ENCODE measurements at places on chromosomes 3 and 15.
A peak's percentile ranks its signal among the peaks of the same experiment; 100 is the strongest.

DNA sequence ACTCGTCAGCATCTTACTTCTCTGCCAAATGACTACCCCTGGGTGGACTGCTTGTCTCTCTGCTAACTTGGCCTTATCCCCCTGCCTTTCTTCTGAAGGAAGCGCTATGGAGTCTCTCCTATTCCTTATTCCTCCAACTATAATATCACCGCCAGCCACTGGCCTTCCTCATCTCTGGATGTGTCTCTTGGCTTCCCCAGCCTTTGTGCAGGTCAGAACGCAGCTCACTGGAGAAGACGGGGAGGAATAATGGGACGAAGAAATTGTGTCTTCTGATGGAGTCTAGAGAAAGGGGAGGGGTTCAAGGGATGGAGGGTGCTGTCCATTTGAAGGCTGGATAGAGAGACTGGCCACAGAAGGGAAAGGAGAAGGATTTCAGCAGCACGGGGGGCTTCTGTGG, 16.9 kb downstream of the ITGA11 start:
- no peaks in the 10 kb centered on the region for H3K36me3 ChIP-seq
- no peak for DNase-seq
- H3K4me1 ChIP-seq: peaks cover 6% of the 10 kb centered on the region

- no peak overlapping the region for H3K4me3 ChIP-seq
- no peaks in the 10 kb centered on the region for H3K4me1 ChIP-seq
- H3K36me3 ChIP-seq: peaks cover 9% of the 10 kb centered on the region
- H3K27me3 ChIP-seq: no peaks in the 10 kb centered on the region
Measured at GRCh38 chr15:72754096-72754495, 29.5 kb downstream of the ADPGK start.

DNA sequence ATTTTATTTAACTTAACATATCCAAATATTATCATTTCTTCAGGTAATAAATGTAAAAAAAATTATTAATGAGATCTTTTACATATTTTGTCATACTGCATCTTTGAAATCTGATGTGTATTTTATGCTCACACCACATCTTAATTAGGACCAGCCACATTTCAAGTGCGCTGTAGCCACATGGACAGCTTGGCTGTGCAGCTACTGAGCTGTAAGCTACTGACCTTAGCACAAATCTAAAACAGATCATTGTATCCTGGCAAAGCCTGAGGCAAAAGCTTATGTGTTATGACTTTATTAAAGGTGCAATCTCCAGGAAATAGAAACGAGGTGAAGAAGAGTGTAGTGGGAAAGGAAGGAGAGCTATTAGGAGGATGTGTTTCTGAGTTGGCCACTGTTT, 126.7 kb upstream of the UBE2E2 start:
- no peaks in the 10 kb centered on the region for H3K36me3 ChIP-seq
- DNase-seq: no peak
- peaks cover 32% of the 10 kb centered on the region for H3K4me1 ChIP-seq
- H3K27me3 ChIP-seq: no peaks in the 10 kb centered on the region
- H3K27ac ChIP-seq: no peak overlapping the region

DNA sequence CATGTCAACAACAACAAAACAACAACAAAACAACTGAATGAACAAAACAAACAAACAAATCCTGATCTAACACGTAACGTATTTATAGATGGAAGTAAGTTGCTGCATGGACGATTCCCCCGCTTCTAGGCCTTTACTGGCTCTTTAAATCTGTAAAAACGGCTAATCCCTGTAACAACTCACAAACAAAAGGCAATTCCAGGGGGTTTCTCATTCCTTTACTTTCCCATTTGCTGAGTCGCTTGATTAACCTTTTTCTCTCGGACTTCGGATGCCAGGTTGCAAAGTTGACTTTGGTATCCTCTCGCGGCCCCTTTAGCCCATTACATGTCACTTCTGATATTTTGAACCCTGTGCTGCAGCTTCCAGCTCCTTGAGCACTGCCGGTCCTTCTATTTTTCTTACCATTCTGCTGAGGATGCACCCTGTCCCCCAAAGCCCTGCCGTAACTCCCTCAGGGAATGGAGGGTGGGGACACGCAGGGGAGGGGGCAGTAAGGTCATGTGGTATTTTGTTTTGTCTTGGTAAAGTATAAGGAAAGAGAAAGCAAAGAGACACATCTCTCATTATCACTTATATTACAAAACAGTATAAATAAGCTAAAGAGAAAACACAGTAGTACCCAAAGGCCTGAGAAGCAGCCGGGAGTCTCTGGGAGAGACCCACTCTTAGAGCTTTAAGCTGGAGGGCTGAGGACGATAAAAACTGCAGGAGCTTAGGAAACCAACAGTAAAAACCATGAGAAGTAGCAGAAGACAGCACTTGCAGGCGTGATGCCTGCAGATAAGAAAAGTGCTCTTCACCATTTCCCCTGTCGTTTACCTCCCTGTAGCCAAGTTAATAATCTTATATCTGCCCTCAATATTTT, 457.8 kb upstream of the ZNF717 start:
- H3K4me3 ChIP-seq: no peak overlapping the region
- peak; percentile 45 for DNase-seq
- H3K36me3 ChIP-seq: no peaks in the 10 kb centered on the region
- peaks cover 4% of the 10 kb centered on the region for H3K4me1 ChIP-seq
- H3K27ac ChIP-seq: peak overlapping the region; percentile 45

DNA sequence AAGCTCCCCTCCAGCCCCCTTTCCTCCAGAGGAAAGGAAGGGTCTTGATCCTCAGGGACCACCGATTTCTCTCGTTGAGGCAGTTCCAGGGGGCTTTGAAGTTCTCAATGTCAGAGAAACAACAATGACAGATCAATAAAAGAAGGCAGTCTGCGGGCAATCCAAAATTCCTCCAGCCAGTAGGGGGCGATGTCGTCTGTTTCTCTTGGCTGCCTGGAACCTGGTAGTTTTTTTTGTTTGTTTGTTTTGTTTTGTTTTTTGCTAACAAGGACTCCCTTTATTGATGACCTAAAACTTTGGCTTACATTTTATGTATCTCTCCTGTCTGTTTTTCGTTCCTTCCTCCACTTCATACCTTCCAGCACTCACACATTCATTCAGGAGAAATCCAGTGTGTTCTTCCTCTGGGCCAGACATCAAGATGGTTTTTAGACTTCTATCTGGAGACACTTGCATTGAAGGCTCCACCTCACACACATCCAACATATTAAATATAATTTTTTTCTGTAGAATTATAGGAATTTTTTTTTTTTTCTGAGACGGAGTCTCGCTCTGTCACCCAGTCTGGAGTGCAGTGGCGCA, 276.6 kb downstream of the RPLP1 start:
- H3K4me1 ChIP-seq: peaks cover 12% of the 10 kb centered on the region
- no peaks in the 10 kb centered on the region for H3K27me3 ChIP-seq
- peak; percentile 70 for DNase-seq

GRCh38 chr3:29186982-29187725, 93.7 kb upstream of the RBMS3 start:
- H3K36me3 ChIP-seq: no peaks in the 10 kb centered on the region
- DNase-seq: no peak
- no peak overlapping the region for H3K27ac ChIP-seq
- H3K4me3 ChIP-seq: no peak overlapping the region
- no peaks in the 10 kb centered on the region for H3K27me3 ChIP-seq
- H3K4me1 ChIP-seq: no peaks in the 10 kb centered on the region

DNA sequence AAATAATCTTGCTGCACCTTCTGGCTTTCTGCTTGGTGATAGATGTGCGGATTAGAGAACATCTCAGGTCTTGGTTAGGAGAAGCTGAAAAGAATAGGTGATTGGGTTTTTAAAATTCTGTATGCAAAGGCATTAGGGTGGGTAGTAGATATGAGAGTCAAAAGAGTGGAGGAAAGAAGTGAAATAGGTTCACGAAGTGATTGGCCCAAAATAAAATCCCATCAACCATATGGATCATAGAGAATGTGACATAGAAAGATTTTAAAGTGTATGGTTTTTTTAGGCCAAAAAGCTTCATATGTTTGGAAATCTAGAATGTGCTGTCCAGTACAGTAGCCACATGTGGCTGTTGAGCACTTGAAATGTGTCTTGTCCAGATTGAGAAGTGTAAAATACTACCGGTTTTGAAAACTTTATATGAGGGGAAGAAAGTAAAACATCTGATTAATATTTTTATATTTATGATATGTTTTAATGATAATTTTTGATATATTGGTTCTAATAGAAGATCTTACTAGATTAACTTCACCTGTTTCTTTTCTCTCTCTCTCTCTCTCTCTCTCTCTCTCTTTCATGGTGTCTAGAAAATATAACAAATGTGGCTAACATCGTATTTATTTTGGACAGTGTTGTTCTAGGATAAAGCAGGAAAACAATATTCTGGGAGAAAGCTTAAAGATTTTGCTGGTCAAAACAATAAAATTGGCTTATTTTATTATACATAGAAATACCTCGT, 2.9 kb downstream of the MBNL1 start:
- H3K27me3 ChIP-seq: peaks cover 17% of the 10 kb centered on the region
- H3K4me1 ChIP-seq: peaks cover 31% of the 10 kb centered on the region
- no peak for DNase-seq
- H3K4me3 ChIP-seq: peak overlapping the region; percentile 92

DNA sequence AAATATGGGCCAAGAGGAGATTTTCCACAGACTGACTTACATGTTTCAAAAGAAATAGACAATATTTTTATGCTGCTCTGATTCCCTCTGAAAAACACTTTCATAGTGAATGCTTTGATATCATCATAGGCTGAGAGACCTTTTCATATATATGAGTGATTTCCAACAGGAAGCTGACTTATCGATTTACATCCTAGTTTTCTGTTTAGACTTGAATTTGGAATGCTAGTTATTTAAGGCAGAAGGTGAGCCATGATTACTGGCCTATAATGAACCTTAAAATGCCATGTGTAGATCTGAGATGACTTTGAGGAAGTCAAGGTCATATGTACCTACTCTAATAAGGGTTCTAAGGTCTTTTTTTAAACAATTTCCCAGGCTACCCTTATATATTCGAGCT, 1126.1 kb downstream of the ROBO1 start:
- H3K27me3 ChIP-seq: no peaks in the 10 kb centered on the region
- H3K4me3 ChIP-seq: no peak overlapping the region

DNA sequence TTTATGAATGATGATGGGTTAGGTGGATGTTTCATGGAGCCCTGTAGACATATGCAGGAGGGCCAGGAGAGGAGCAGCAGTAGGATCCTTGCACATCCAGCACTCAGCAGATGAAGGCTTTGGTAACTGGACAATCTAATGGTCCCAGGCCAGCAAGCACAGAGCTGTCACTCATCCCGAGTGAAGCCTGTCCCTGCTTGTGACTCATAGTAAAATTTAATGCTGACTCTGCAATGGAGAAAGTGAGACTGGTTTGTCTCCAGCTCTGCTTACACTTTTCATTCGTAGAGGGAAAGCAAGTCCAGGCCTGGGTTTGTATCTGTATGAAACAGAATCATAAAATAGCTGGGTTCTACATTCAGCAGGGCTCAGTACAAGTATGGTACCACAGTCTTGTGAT, 131.7 kb downstream of the DTWD1 start:
- H3K27me3 ChIP-seq: no peaks in the 10 kb centered on the region
- H3K4me1 ChIP-seq: no peaks in the 10 kb centered on the region
- no peak overlapping the region for H3K27ac ChIP-seq
- H3K36me3 ChIP-seq: no peaks in the 10 kb centered on the region
- no peak for DNase-seq

GRCh38 chr15:31173790-31174450, 72.4 kb upstream of the TRPM1 start:
- no peaks in the 10 kb centered on the region for H3K27me3 ChIP-seq
- H3K27ac ChIP-seq: no peak overlapping the region
- no peaks in the 10 kb centered on the region for H3K4me1 ChIP-seq
- DNase-seq: no peak
- no peak overlapping the region for H3K4me3 ChIP-seq

DNA sequence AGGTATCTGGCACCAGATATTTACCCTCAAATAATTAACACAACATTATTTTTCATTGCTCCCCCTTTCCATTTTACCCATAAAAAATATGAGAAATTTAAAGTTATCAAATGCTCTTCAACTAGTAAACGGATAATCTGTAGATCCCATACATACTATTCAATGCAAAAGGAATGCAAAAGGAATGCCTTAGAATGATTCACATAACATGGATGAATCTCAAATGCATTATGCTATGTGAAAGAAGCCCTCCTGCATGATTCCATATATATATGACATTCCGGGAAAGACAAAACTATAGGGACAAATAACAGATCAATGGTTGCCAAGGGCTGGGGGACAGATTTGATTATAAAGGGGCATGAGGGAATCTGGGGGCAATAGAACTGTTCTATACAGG, 195.7 kb downstream of the STT3B start:
- H3K27ac ChIP-seq: no peak overlapping the region
- no peaks in the 10 kb centered on the region for H3K27me3 ChIP-seq
- no peak for DNase-seq
- peaks cover 12% of the 10 kb centered on the region for H3K4me1 ChIP-seq
- no peak overlapping the region for H3K4me3 ChIP-seq

GRCh38 chr3:30112902-30113484, 493.4 kb upstream of the TGFBR2 start:
- no peak overlapping the region for H3K27ac ChIP-seq
- H3K27me3 ChIP-seq: no peaks in the 10 kb centered on the region
- no peaks in the 10 kb centered on the region for H3K4me1 ChIP-seq
- H3K4me3 ChIP-seq: no peak overlapping the region
- DNase-seq: peak; percentile 71

GRCh38 chr3:187251599-187251998, 39.9 kb downstream of the MASP1 start:
- no peaks in the 10 kb centered on the region for H3K36me3 ChIP-seq
- H3K27ac ChIP-seq: no peak overlapping the region
- no peak overlapping the region for H3K4me3 ChIP-seq
- no peaks in the 10 kb centered on the region for H3K4me1 ChIP-seq
- no peak for DNase-seq

DNA sequence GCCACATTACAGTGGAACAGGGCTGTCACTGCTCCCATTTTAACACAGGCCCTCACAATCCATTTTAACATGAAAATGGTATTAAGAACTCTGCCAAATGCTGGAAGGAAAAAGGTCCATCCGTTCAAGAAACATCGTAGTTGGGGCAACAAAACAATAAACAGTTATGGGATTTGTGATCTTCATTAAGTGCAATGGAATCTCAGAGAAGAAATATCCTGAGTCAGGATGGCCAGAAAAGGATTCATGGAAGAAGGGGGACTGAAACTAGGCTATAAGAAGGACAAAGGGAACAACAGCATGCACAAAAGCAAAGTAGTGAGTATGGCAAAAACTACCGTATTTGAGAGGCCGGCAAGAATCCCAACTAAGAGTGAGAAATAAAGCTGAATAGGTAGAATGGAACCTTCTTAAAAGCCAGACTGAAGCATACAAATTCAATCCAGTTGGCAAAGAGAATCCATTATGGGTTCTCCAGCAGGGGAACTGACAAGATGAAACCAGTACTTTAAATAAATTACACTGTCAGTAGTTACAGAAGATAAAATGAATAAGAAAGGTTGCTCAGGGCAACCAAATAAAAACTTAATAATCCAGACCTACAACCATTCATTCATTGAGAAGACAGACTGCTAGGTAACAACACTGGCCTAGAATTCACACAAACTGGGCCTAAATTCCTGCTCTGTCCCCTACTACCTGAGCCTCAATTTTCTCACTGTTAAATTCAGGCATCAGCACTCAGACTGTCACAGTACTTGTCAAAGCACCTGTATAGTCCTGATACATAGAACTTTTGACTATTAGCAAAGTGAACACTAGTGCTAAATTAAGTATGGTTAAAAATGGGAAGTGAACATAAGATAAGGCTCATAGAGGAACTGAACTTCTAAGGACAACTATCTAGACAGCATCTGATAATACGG, 6.3 kb downstream of the TBL1XR1 start:
- H3K36me3 ChIP-seq: no peaks in the 10 kb centered on the region
- no peak overlapping the region for H3K4me3 ChIP-seq
- no peaks in the 10 kb centered on the region for H3K27me3 ChIP-seq
- DNase-seq: no peak
- H3K27ac ChIP-seq: no peak overlapping the region

Measured in GM23338 (cell line).